ENCODE measurements at places on chromosomes 4 and X. TPM values are rescaled to one million over a fixed set of nuclear protein-coding genes. Genes with fewer than 3 reads are reported as not detected.

DNA sequence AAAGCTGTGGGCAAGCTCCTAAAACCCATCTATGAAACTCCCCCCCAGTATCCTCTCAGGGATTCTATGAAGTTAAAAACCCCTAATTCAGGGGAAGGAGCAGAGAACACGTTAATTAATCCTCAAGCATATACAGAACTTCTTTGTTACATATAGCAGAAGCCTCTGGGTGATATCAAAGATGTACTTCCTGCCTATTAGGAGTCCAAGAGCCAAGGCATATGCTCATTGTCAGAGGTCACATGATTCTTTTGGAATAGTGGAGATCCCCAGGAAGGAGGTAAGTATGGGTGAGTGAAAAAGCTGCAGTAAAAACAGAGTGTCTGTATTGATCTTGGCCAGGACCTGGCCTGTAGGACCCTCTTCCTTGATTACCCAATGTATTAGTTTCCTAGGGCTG lies 2.9 kb upstream of the SPARCL1 start:
- no peaks in the 10 kb centered on the region for H3K36me3 ChIP-seq
- DNase-seq = no peak
- no peaks in the 10 kb centered on the region for H3K4me1 ChIP-seq
- no peak overlapping the region for H3K27ac ChIP-seq
- H3K4me3 ChIP-seq = no peak overlapping the region

DNA sequence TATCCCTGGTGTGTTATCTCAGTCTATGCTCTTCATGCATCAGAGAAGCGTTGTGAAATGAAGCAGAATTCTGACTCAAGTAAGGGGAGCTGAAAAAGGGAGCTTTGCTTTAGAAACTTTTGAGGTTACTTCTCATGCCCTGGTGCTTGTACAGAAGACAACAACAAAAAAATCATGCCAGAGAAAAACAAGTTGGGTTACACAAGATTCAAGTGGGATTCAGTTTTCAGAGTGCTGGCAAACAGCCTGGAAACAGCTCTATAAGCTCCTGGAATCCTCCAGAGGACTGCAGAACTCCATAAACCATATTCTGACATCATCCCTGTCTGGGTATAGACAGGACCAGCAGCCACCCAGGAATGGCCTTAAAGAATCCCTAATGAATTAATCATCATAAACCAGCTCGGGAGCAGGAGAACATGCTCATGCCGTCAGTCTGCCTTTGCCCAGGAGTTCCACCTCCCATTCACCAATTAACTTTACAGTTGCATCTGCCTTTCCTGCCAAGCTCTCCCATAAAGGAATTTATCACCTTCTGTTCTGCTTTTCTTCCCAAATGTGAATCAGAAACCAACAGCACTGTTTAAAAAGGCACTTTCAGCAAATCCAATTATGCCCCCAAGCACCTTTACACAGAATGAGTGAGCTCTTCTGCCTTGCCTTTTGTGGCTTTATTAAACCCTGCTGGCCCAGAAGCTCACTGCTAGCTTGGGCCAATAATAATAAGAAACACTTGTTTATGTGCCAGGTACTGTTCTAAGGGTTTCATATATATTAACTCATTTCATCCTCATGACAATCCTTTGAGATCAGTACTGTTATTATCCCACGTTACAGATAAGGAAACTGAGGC lies 54.5 kb upstream of the FBXW7 start:
- DNase-seq = no peak
- no peaks in the 10 kb centered on the region for H3K36me3 ChIP-seq
- no peaks in the 10 kb centered on the region for H3K27me3 ChIP-seq
- no peak overlapping the region for H3K4me3 ChIP-seq
- no peak overlapping the region for H3K27ac ChIP-seq

DNA sequence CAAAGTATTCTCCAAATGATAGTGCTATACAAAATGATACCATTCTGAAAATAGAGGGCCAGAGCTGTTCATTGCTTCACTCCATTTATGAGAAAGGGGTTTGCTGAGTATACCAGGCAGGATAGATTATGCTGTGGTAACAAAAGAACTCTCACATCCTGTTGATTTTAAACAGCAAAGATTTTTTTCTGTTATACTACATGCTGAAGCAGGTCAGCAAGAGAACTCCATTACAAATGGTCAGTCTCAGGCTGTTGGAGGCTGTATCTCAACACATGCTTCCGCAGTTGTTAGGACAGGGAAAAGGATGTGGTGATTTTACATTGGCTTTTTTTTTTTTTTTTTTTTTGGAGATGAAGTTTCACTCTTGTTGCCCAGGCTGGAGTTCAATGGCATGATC lies 13.7 kb upstream of the KLHL5 start:
- DNase-seq = no peak
- H3K27ac ChIP-seq = no peak overlapping the region
- H3K4me3 ChIP-seq = no peak overlapping the region
- H3K36me3 ChIP-seq = no peaks in the 10 kb centered on the region

GRCh38 chr4:3462321-3462789 lies 751 bp upstream of the DOK7 start:
- peaks cover 27% of the 10 kb centered on the region for H3K27me3 ChIP-seq
- no peak overlapping the region for H3K4me3 ChIP-seq
- DNase-seq = no peak
- H3K4me1 ChIP-seq = no peaks in the 10 kb centered on the region
- H3K27ac ChIP-seq = no peak overlapping the region
- no peaks in the 10 kb centered on the region for H3K36me3 ChIP-seq

HPGD gene
- 51.6 TPM for total RNA-seq

GRCh38 chr4:74376888-74377483 lies 12.0 kb downstream of the EREG start:
- no peak for DNase-seq
- no peak overlapping the region for H3K4me3 ChIP-seq
- no peaks in the 10 kb centered on the region for H3K27me3 ChIP-seq
- H3K4me1 ChIP-seq = no peaks in the 10 kb centered on the region
- H3K36me3 ChIP-seq = no peaks in the 10 kb centered on the region
- H3K27ac ChIP-seq = no peak overlapping the region

DNA sequence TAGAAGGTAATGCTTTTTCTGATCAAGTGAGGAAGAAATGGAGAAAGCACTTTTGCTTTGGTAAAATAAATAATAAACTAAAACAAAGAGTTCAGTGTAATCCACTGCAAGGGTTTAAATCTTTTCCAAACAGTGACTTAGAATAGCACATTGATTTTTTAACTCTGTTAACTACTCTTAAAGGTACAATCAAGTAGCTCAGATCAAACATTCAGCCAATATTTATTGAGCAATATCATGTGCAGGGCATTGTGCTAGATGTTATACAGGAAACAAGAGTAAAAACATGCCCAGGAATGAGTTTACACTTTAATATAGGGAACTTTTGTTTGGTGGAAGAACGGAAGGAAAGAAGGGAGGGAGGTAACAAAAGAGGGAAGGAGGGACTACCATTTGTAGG lies 479.8 kb downstream of the KLHL13 start:
- H3K27ac ChIP-seq = no peak overlapping the region
- no peaks in the 10 kb centered on the region for H3K36me3 ChIP-seq
- H3K4me1 ChIP-seq = no peaks in the 10 kb centered on the region
- H3K27me3 ChIP-seq = no peaks in the 10 kb centered on the region
- H3K4me3 ChIP-seq = no peak overlapping the region

DNA sequence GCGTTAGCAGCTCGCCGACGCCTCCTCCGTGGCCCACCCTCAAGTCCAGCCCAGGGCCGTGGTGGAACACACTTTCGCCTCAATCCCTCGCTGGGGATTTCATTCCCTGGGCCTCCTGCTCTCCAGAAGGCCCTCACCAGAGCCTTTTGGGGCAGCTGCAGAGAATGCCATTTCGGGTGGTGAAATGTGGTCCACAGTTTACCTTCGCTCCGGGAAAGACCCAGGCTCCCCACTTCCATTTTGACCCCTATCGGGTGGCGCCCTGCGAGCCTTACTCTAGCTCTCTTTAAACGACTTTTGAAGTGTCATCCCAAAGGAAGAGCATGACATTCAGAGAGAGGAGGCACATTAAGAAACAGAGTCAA lies 496 bp downstream of the SH2D1A start:
- H3K4me1 ChIP-seq = peaks cover 32% of the 10 kb centered on the region
- no peaks in the 10 kb centered on the region for H3K27me3 ChIP-seq
- no peaks in the 10 kb centered on the region for H3K36me3 ChIP-seq
- peak overlapping the region; percentile 87 for H3K27ac ChIP-seq
- peak overlapping the region; percentile 76 for H3K4me3 ChIP-seq
- DNase-seq = no peak

DNA sequence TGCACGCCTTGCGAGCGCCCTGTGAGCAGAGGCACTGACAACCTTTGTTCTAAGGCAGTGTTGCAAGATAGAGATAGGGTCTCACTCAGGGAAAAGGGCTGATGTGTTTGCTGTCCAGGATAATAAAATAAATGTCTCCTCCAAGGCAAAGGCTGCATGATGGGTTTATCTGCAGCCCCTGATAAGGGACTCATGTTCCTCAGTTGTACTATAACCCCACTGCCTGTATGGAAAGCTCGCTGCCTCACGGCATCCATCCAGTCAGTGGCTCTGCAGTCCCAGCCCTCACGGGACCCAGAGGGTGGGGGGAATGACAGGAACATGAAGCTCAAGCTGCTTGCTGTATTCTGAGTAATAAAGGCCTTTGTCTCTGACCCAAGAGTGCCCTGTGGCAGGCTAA lies 22.6 kb downstream of the BCLAF3 start:
- H3K27ac ChIP-seq = no peak overlapping the region
- H3K4me1 ChIP-seq = no peaks in the 10 kb centered on the region
- DNase-seq = no peak
- H3K4me3 ChIP-seq = no peak overlapping the region
- H3K36me3 ChIP-seq = peaks cover 6% of the 10 kb centered on the region
- H3K27me3 ChIP-seq = no peaks in the 10 kb centered on the region

SLC4A4 gene
- total RNA-seq = 6.8 TPM

DNA sequence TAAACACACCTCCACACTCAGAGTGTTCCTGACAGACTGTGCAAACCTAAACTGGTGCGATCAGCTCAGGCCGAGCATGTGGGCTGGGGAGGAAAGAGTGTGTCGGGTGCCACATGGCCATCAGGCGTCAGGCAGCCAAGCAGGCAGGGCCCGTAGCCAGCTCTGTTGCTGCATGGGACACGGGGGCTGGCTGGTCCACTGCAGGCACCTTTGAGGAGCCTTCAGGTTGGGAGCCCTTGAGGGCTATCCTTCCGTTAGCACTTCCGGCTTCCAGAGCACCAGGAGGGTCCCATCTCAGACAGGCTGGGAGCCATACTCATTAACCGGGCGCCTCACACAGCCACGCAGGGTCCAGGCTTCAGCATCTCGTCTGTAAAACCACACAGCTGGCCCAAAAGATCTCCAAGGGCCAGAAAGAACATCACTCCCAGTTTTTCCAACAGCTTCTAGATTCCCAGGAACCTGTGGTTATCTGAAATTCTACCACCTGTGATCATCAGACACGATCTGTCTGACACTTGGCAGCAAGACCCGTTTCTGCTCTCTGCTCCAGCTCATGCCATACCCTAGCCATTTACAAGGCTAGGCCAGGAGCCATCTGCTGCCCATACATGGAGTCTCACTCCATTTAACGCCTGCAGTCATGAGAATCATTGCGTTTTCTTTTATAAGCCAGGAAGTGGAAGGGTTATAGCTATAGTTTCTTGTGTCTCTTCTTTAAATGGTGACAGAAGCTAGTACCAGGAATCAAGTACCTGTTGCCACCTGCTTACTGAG lies 87.5 kb downstream of the NSUN7 start:
- H3K36me3 ChIP-seq = no peaks in the 10 kb centered on the region
- no peak overlapping the region for H3K27ac ChIP-seq
- H3K4me1 ChIP-seq = no peaks in the 10 kb centered on the region

DNA sequence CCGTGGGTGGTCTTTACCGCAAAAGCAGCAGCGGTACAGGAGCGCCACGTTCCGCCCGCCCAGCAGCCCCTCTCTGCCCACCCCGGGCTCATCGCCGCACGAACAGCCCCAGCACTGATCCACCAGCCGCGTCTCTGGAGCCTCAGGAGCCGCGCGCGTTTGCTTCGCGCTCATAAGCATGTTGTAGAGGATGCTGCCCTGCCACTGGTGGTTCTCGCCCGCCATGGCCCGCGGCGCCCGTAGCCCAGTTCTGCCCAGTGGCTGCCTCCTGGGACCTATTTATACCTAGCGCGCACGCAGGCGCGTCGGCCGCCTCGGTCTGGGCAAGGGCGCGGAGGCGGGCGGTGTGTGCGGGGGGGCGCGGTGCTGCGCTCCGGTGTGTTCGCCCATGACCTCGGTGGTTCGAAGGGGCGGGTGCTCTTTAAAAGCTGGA lies at the start of gene NR0B1:
TSS of gene NR0B1 (minus strand) at position 252 of the 433 bp plus-strand sequence. CDS start at position 225, 27 bp downstream.
- H3K27me3 ChIP-seq = peaks cover 8% of the 10 kb centered on the region
- H3K4me1 ChIP-seq = no peaks in the 10 kb centered on the region
- no peak for DNase-seq
- H3K27ac ChIP-seq = no peak within 1 kb of the TSS

DNA sequence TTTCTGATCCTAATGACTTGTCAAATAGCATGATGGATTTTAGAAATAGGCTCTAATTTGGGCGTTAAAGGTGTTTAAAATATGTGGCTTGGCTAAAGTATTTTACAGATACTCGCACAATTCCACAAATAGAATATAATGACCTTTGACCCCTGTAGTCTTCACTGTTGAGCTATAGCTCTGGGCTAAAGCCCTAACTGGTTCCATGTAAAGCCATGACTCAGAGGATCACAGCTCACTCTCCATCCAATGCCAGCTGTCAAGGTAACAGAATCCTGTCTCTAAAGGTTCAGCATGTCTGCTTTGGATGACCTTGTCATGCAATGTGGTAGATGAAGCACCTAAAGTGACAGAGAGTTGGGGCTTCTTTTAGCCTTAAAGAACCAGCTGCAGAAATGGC lies 42.5 kb downstream of the TLR10 start:
- no peaks in the 10 kb centered on the region for H3K27me3 ChIP-seq
- no peak for DNase-seq
- H3K4me3 ChIP-seq = no peak overlapping the region
- H3K27ac ChIP-seq = no peak overlapping the region
- no peaks in the 10 kb centered on the region for H3K36me3 ChIP-seq

GRID2 gene
- total RNA-seq = 0.09 TPM

- no peak overlapping the region for H3K27ac ChIP-seq
- peaks cover 5% of the 10 kb centered on the region for H3K36me3 ChIP-seq
- H3K4me1 ChIP-seq = no peaks in the 10 kb centered on the region
- DNase-seq = no peak
- no peak overlapping the region for H3K4me3 ChIP-seq
- no peaks in the 10 kb centered on the region for H3K27me3 ChIP-seq
Measured at GRCh38 chr4:145511913-145512522, 30.4 kb downstream of the SMAD1 start.

DNA sequence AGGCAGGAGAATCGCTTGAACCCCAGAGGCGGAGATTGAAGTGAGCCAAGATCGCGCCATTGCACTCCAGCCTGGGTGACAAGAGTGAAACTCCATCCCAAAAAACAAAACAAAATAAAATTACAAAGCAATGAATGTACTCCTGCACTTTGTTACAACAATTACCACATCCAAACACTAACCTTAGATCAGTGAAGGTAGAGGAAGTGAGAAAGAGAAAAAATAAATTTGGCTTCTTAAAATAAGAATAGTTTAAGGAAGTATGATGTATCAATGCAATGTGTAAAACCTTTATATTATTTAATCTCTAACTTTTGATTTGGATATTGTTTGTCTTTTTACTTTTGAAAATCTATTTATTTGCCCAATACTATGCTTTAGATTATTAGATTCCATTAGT lies 21.7 kb upstream of the CSN1S1 start:
- no peak overlapping the region for H3K27ac ChIP-seq
- DNase-seq = no peak
- no peak overlapping the region for H3K4me3 ChIP-seq
- H3K4me1 ChIP-seq = no peaks in the 10 kb centered on the region
- H3K36me3 ChIP-seq = no peaks in the 10 kb centered on the region
- H3K27me3 ChIP-seq = no peaks in the 10 kb centered on the region

- no peaks in the 10 kb centered on the region for H3K27me3 ChIP-seq
- no peaks in the 10 kb centered on the region for H3K4me1 ChIP-seq
- no peak for DNase-seq
Measured at GRCh38 chrX:131874300-131874699, 148.8 kb upstream of the STK26 start.

DIPK2B gene
- total RNA-seq = 1.9 TPM

Data from thymus (tissue), 14 donors.